ENCODE measurements at places on chromosomes 6 and 20.

DNA sequence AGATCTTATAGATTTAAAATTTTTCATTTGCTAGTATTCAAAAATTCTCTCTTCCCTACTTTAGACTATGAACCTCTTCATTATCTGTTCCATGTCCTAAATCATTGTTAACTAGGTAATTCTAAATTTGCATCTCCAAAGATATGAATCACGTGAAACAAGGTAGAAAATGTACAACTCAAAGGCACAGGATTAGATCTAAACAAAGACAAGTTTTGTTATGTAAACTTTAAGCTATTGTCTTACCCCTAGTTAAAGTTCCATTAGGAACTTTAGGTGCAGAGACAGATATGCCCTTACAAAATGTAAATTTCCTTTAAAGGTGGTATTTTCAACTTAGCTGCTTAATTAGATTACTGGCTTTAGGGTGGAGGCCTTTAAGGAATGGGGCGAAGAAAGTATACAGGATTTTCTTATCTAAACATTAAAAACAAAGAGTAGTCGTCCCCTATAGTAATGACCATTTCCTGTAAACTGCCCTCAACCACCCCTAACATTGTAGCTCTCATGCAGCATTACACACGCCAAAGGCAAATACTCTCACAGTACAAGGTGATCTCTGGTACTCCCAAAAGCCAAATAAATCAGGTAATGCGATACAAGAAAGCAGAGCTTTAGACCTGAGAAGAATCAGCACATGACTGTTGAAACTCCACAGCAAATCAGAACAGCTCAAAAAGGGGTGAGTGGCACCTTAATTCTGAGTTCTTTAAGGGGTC, 57.4 kb upstream of the MRAP2 start:
- no peak for DNase-seq

DNA sequence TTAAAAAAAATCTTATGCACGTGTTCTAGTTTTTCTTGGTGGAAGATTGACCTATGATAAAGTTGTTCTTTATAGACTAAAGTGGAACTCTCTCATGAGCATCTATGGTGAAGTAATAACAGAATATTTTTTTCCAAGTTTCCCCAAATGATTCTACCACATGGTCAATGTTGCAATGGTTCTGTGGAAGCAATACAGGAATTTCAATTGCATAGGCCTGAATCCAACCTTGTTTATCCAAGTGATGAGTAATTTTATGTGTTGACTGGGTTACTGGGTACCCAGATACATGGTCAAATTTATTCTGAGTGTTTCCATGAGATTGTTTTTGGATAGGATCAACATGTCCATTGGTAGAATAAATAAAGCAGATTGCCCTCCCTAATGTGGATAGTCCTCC, 581.5 kb downstream of the MMUT start:
- DNase-seq = no peak

- no peak for DNase-seq
Measured at GRCh38 chr6:38144365-38144945, 324.9 kb downstream of the ZFAND3 start.

GRCh38 chr6:119312875-119313338, 36.7 kb downstream of the MAN1A1 start:
- no peak for DNase-seq

GRCh38 chr20:17273717-17274116, 46.9 kb downstream of the PCSK2 start:
- no peak for DNase-seq

- no peak for DNase-seq
Measured at GRCh38 chr6:35386989-35387388, 44.6 kb downstream of the PPARD start.

All from NCI-H774 (cell line).